ENCODE measurements at places on chromosomes 5 and 9.

- DNase-seq, result no peak
Observed at GRCh38 chr5:178899289-178899688, 3.6 kb downstream of the ZFP2 start.

DNA sequence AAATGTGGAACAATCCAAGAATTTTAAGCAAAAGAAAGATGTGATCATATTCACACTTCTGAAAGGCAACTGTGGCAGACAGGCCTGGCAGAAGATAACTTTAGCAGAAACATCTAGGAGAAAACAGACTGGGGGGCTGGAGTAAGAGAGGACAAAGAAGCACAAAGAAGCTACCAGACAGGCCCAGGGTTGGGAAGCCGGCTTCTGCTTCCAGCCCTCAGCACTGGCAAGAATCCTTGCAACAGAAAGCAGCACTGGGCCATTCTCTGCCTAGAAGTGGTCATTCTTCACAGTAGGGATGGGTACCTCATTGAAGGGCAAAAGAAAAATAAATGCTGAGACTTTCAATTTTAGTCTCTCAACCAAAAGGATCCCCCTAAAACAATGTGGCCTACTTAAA is 49.6 kb downstream of the EFNA5 start:
- DNase-seq, result no peak

GRCh38 chr5:135190416-135191083 is 156.5 kb upstream of the PITX1 start:
- no peak for DNase-seq

DNA sequence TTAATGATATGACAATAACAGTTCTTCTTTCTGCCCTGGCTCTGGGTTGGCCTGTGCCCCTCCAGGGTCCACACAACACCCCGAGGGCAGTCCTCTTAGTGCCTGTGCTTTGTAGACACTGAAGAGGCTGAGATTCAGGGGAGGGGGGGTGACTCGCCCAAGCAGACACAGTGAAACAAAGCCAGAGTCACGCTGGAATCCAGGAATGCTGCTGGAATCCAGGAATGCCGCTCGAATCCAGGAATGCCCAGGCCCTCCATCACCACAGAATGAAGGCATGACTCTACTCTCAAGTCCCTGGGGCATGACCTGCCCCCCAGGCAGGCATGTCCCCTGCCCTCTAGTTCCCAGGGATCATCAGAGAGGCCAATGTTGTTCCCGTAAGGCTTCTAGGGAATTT is 73.1 kb downstream of the LRSAM1 start:
- no peak for DNase-seq

- DNase-seq, result no peak
Observed at GRCh38 chr9:12659220-12659619, 34.0 kb upstream of the TYRP1 start.

GRCh38 chr5:168086104-168086610 is 205.3 kb upstream of the WWC1 start:
- DNase-seq, result no peak

Measured in CD8-positive, alpha-beta memory T cell (primary cell).